Activated naive CD4-positive, alpha-beta T cell (primary cell): ENCODE measurements at places on chromosomes 1 and 21.

DNA sequence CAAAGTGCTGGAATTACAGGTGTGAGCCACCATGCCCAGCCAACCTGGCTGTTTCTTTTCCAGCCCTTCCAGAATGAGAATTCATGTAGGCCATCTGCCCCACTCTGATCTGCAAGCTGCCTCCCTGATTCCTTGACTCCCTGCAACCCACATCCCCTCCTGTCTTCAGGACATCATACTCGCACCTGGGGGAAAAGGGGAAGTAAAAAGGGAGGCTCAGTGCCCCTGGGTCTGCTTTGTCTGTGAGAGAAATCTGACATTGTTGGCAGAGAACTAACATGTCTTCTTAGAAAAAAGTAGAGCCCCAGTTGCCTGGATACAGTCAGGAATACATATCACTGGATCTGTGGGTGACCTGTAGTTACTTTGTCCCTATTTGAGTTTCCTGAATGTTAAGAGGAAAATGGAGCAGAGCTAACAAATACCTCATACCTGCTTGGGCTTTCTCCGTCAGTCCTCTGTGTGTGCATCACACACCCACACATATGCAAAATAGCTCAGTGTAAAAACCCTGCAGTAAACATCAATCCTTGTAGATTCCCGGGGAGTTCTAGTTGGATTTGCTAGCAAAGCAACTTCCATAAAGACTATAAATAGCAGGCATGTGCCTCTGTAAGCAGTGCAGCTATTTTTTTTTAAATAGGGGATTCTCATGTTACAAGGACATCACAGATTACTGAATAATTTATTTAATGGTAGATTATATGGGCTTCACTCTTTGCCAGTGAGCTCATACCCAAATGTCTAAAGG is 62.9 kb downstream of the TEX35 start:
- DNase-seq, result no peak

GRCh38 chr1:150309758-150310508 is 11.4 kb upstream of the PRPF3 start:
- DNase-seq, result no peak

- no peak for DNase-seq
These were observed 517.2 kb upstream of the NR5A2 start for GRCh38 chr1:199510314-199510713.

DNA sequence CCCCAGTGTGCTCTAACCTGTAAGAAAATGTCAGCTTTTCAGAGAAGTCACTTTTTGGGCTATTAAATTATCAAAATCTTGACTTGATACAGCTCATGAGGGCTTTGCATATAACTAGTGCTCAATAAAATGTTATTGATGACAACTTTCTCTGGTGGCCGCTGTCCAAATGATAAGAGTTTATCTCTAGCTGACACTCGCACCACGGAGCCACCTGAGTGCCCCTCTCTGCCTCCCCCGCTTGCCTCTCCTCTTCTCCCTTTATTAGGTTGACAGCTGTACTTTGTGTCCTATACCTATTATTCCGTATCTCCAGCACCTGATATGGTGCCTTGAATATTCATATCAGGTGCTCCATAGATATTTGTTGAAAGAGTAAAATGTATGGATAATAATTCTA is 82.8 kb downstream of the PHTF1 start:
- DNase-seq, result no peak

DNA sequence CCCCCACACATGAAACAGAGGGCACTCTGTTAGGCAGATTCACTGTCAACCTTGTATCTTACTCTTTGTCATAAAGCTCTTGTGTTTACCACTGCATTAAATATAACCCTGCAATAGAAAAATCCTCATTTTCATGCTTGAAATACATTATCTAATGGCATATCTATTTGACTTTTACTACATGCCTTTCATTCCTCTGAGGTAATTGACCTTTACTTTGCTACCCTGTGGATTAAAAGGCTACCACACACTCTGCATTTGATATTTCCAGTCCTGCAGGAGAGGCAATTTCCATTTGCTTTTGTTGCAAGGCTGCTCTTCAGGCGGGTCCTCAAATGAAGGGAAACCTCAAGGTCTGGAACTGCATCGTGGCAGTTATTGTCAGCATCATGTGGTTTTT is 238.0 kb downstream of the NTNG1 start:
- DNase-seq, result no peak

DNA sequence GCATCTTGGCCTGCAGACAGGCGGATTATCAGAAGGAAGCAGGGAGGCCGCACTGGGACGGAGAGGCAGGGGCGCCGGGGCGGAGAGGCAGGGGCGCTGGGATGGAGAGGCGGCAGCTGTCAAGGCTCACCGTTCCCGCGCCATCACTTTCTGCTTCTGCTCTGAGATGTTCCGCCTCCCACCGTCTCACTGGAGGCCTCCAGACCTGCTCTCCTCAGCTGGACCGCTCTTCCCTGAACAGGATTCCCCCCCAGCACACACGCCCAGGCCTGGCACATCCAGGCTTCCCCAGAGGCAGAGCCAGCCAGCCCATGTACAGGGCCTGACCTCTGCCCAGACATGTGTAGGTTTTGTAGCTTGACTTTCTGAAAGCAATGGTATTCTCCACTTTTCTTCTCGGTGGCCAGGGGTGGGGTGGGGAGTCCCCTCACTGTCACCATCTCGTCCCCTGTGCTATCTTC is 84.1 kb downstream of the RIPK4 start:
- no peak for DNase-seq

GRCh38 chr1:232924874-232925273 is 25.5 kb upstream of the NTPCR start:
- no peak for DNase-seq

- DNase-seq, result no peak
These were observed 10.8 kb upstream of the SMAP2 start for GRCh38 chr1:40362699-40363098.

GRCh38 chr1:3471356-3472087 is 17.1 kb downstream of the ARHGEF16 start:
- no peak for DNase-seq

DNA sequence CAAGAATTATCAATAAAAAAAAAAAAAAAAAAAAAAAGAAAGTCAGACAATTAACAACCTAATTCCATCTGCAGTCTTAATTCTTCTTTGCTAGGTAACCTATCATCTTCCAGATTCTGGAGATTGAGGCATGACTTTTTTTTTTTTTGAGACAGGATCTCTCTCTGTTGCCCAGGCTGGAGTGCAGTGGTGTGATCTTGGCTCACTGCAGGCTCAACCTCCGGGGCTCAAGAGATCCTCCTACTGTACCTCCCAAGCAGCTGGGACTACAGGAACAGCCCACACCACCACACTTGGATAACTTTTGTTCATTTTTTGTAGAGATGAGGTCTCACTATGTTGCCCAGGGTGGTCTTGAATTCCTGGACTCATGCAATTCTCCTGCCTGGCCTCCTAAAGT is 4.6 kb upstream of the RAD54L start:
- no peak for DNase-seq

DNA sequence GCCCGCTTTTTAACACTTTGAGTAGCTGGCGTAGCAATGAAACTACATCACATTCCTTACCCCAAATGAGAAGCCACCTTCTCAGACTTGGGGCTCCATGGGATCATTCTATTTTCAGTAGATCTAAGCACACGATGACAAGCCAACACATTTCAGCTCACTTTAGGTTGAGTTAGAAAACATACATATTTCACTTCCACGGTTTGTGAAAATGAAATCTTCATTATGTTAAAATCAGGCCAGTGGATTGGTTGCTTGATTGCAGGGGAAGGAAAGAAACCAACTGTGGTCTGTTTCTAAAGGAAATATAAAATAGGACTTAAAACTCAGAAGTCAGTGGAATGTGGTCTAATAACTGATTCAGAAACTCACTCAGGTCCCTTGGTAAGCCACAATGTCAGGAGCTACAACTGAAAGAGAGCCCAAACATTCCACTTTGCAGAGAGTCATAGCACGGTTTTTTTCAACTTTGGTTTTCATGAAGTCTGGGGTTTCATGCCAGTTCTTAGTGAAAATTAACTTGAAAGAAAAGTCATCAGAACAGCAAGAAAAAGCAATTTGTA is 82.3 kb upstream of the TIAM1 start:
- DNase-seq, result no peak

DNA sequence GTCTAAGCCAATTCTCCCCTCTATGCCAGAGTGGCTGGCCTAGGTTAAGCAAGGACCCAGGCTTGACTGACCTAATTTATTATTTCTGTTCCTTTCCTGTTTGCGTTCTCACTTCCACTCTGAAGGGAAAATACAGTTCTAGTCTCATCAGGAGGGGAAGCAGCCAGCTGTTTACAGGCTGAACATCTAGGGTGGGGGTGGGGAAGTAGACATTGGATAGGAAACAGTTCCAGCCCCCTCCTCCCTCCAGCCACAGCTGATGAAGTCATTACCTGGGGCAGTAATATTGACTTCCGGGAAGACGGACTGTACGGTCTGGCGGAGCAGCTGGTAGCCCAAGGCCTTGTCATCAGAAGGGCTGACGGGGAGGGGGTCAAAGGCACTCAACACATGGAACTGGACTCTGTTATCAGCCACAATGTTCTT is 17.6 kb downstream of the PM20D1 start:
- no peak for DNase-seq

DNA sequence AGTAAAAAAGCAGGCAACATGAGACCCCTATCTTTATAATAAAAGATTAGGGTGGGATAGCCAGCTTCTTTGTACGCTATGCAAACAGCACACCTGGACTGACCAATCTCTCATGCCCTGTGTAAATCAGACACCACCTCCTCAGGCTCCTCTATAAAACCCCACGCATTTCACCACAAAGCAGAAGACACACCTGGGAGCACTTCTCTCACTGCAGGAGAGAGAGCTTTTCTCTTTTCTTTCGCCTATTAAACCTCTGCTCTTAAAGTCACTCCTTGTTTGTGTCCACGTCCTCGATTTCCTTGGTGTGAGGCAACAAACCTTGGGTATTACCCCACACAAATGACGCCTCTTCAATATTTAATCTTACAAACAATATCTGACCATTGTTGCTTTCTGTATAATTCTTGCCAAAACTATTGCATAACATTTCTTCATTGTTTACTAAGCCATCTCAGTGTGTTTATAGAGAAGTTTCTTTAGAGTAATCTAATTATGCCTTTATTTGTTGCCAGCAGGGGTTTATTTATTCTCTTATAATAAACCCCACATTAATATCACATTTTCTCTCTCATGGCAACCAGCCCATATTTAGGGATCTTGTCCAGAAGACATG is 31.6 kb upstream of the NUF2 start:
- DNase-seq, result no peak

GRCh38 chr21:30033441-30033840 is 93.6 kb upstream of the GRIK1 start:
- no peak for DNase-seq

DNA sequence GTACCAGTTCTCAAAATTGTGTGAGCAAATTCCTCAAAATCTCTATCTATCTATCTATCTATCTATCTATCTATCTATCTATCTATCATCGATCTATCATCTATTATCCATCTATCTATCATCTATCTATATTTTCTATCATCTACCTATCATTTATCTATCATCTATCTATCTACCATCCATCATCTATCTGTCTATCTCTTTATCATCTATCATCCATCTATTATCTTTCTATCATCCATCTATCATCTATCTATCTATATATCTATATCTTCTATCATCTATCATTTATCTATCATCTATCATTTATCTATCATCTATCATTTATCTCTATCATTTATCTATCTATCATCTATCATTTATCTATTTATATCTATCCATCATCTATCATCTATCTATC is 364.7 kb upstream of the GREM2 start:
- no peak for DNase-seq

DNA sequence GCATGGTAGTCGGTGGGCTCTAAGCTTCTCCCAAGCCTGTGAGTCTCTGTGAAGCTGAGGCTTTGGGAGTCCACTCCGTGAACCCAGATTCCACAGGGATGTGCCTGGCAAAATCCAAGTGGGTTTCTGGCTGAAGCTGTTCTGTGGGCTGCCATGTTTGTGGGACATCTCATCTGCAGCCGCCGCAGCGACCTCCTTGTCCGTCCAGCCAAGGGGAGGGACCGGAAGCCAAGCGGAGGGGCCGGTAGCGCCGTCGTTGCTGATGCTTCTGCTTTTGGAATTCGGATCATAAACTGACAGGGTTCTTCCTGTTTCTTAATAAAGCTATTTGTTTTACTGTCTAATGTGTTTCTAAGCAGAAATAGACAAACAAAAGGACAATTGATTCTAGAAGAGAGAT is 13.3 kb downstream of the KIF26B start:
- DNase-seq, result no peak

DNA sequence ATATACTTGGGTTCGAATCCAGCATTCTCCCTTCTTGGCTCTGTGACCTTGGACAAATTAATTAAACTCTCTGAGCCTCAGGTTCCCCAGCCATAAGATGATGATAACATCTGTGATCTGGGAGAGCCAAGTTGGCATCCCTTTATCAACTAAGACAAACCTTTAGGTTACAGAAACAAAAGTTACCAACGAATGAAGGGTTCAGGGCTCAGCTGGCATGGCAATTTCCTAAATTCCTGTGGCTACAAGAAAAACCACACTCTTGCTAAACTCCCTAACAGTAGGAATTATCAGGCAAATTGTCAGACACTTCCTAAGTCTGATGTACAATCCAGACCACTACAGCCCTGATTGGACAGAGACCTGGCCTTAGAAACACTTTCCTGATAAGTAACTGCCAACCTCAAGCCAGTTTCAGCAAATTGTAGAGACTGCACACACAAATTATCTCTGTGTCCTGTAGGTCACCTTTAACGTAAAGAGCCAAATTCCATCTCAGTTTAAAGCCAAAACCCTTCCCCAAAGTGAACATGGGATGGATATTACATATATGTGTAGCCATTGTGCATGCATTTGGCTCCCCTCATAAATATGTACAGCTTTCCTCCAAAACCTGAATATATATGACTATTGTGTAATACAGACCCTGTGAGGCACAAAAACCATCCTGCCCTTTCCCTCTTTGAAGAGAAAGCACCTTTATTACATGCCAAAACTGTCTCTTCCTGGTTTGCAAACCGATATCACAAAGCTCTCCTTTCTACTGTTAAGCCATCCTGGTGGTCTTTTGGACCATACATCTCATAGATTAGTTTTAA is 39.5 kb upstream of the EDARADD start:
- DNase-seq, result no peak

- no peak for DNase-seq
These were observed 1198.9 kb downstream of the PLA2G4A start for GRCh38 chr1:188027613-188028012.

GRCh38 chr1:234315091-234315541 is 58.1 kb upstream of the COA6 start:
- DNase-seq, result no peak

GRCh38 chr21:29419422-29419821 is 120.7 kb downstream of the BACH1 start:
- no peak for DNase-seq

DNA sequence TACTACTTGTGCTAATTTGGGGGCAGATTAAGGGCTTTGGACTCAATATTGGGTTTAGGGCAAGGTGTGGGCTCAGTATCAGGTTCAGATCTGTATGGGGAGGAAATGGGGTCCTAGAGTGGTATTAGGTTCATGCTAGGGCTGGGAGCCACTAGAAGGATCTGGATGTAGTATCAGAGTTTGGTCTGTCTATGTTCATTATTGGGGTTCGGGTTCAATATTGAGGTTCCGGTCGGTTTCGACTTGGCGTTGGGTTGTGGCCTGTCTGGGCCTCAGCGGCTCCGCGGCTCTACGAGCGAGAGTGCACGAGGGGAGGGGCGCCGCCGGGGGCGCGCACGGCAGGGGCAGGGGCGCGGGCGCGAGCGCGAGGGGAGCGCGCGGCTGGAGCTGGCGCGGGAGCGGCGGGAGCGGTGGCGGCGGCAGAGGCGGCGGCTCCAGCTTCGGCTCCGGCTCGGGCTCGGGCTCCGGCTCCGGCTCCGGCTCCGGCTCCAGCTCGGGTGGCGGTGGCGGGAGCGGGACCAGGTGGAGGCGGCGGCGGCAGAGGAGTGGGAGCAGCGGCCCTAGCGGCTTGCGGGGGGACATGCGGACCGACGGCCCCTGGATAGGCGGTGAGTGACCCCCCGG is at the start of gene PTPRF:
TSS of gene PTPRF (plus strand) at position 401 of the 624 bp plus-strand sequence. CDS start 14,193 bp downstream, outside the sequence.
- no peak for DNase-seq
